ENCODE measurements at places on chromosomes 13 and 19.

GRCh38 chr19:20077791-20078463 lies at the start of gene ZNF90:
TSS of gene ZNF90 (plus strand) at chr19:20078000. CDS start at chr19:20078133, 133 bp downstream.
- peak; percentile 89 for DNase-seq

DNA sequence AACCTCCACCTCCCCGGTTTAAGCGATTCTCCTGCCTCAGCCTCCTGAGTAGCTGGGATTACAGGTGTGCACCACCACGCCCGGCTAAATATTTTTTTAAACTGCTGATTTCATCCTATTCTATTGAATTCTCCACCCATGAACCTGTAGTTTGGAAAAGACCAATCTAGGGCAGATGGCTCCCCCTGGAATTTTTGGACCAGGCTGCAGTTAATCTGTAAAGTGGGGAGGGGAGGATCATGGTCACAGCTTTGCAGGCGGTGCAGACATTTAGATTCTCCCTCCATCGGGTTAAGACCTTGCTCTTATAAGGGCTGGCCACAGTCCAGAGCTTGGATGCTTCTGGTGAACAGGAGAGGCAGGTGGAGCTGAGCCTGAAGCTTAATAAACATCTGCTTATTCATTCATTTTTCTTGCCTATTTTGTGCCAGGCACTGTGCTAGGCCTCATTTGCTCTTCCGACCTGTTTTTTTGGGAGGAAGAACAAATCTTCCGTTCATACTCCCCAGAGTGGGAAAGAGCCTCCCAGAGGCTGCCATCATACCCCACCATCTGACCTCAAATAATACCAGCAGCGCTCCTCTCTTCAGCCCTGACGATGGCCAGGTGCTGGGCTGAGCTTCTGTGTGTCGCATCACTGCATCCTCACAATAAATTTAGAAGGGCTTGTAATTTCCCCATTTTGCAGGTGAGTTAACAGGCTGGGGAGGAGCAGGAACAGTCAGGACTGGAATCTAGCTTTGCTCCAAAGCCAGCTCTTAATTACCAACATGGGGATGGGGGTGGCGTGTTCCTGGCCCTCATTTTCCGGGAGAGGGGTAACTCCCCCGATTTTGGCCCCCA lies 902 bp upstream of the CCDC106 start:
- no peak for DNase-seq

GRCh38 chr13:100987948-100988347 lies 313.4 kb upstream of the TMTC4 start:
- no peak for DNase-seq

GRCh38 chr19:29645911-29646310 lies 19.4 kb upstream of the PLEKHF1 start:
- peak; percentile 43 for DNase-seq

DNA sequence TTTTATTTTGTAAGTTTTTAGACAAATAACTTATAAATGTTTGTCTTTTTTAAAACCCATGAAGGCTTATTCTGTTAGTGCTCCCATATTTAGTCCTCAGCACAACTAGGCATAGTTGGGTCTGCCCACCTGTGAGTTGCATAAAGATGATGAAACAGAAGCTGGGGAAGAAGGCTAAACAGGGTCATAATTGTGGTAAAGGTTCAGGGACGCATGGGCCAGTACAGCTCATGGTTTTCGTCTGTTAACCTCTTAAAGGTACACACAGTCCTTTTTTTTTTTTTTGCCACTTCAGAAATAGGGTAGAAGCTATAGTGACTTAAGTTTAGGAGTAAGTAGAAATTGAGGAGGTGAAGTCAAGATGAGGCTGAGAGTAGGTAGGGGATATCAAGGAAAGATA lies 58.3 kb downstream of the TM9SF2 start:
- DNase-seq: no peak

Data from psoas muscle (tissue), 8 donors.